Right lobe of liver (tissue), 6 donors: ENCODE measurements at places on chromosomes 7 and 10. TPM values are rescaled to one million over a fixed set of nuclear protein-coding genes. Genes with fewer than 3 reads are reported as not detected.

GRID2IP gene
- not detected for total RNA-seq

EXOSC1 gene
- total RNA-seq: 19.1 TPM

DNA sequence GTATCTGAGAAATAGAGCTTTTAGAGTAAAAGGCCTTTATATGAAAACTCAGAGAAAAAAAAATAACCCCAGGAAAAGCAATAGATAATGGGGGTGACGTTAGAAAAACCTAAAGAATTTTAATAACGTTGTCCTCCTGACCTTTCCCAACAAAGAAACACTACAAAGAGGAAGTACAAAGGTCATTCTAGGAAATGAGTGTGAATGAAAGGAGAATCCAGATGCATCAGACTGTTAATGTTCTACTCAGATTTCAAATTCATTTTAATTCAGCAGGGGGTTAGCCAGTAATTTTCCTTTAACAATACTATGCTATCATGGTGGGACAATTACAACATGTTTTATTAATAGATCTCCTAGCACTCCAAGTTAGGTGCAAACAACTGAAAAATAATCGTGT lies 73.8 kb upstream of the CDK1 start:
- H3K36me3 ChIP-seq: no peaks in the 10 kb centered on the region
- H3K27ac ChIP-seq: no peak overlapping the region
- no peaks in the 10 kb centered on the region for H3K27me3 ChIP-seq
- no peak overlapping the region for H3K4me3 ChIP-seq

- H3K4me1 ChIP-seq: no peaks in the 10 kb centered on the region
- H3K36me3 ChIP-seq: no peaks in the 10 kb centered on the region
- no peaks in the 10 kb centered on the region for H3K27me3 ChIP-seq
- no peak overlapping the region for H3K27ac ChIP-seq
- DNase-seq: no peak
Observed at GRCh38 chr7:69109246-69109645, 489.0 kb upstream of the AUTS2 start.

CABCOCO1 gene
- not detected for total RNA-seq

PLXNA4 gene
- total RNA-seq: 0.17 TPM

GRCh38 chr7:134747326-134747725 lies 32.1 kb upstream of the CALD1 start:
- H3K4me1 ChIP-seq: no peaks in the 10 kb centered on the region
- H3K27me3 ChIP-seq: no peaks in the 10 kb centered on the region
- DNase-seq: no peak
- no peaks in the 10 kb centered on the region for H3K36me3 ChIP-seq

GRCh38 chr10:92091965-92092364 lies 168.4 kb downstream of the BTAF1 start:
- no peak overlapping the region for H3K27ac ChIP-seq
- no peak overlapping the region for H3K4me3 ChIP-seq
- H3K27me3 ChIP-seq: no peaks in the 10 kb centered on the region
- no peak for DNase-seq
- H3K4me1 ChIP-seq: no peaks in the 10 kb centered on the region

DNA sequence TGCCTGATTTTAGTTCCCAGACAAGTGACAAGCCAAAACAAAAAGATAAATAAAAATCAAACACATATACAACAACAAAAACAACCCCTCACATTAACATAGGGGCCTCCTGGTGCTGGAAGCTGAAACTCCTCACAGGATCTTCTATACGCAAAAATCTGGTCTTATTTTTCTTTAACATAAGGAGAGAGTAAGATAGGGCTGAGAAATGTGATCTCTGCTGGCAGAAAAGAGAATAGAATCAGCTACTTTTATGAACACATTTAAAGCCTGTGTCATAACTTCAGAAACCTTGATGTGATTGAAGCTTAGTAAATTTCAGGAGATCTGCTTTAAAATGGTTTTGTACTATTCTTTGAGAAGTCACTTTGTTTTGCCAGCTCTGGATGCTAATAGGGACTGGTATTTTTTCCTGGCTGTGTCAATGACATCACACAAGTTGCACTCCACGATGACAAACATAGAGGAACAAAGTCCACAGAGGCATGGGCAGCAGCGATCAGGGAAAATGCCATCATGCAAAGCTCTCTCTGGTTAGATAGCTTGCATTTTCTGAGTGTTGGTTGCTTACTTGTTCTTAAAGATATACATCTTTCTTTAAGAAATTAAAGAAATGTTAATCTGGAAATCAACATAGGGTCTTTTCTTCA lies 176.6 kb upstream of the SP4 start:
- no peaks in the 10 kb centered on the region for H3K4me1 ChIP-seq
- no peak for DNase-seq
- no peak overlapping the region for H3K27ac ChIP-seq
- H3K4me3 ChIP-seq: no peak overlapping the region
- no peaks in the 10 kb centered on the region for H3K36me3 ChIP-seq

ARHGEF35 gene
- 6.8 TPM for total RNA-seq

MYO1G gene
- 1.3 TPM for total RNA-seq

DPYSL4 gene
- total RNA-seq: 0.24 TPM

GRCh38 chr7:98200364-98200763 lies 10.9 kb upstream of the BHLHA15 start:
- no peak for DNase-seq
- H3K27me3 ChIP-seq: no peaks in the 10 kb centered on the region
- no peak overlapping the region for H3K27ac ChIP-seq
- H3K36me3 ChIP-seq: peaks cover 4% of the 10 kb centered on the region

GRCh38 chr10:132036153-132036886 lies 29.4 kb upstream of the JAKMIP3 start:
- H3K27ac ChIP-seq: no peak overlapping the region
- H3K36me3 ChIP-seq: no peaks in the 10 kb centered on the region
- no peaks in the 10 kb centered on the region for H3K27me3 ChIP-seq
- no peak for DNase-seq

DNA sequence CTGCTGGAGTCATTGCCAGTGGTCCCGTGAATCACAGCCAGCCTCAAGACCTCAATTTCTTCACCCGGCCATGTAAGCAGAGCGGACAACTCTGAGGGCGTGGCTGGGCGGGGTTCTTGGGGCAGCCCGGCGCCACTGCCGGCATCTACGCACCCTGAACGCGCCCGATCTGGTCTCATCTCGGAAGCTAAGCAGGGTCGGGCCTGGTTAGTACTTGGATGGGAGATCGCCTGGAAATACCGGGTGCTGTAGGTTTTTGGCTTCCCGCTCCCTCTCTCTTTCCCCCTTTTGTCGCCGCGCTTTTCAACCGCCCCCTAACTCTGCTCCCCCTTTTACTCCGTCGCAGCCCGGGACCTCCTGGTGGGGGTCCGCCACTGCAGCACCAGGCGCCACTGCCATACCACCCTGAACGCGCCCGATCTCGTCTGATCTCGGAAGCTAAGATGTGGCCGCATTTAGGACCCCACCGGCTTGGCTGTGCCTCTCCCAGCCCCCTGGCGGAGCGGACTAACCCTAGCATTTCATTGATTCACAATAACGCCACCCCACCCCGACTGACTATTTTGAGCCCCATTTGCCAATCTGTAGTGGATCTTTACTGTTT lies 25.3 kb downstream of the GARIN1A start:
- no peak overlapping the region for H3K27ac ChIP-seq
- H3K4me1 ChIP-seq: no peaks in the 10 kb centered on the region
- H3K27me3 ChIP-seq: peaks cover 4% of the 10 kb centered on the region
- DNase-seq: peak; percentile 35
- H3K36me3 ChIP-seq: no peaks in the 10 kb centered on the region
- H3K4me3 ChIP-seq: peak overlapping the region; percentile 12

DNA sequence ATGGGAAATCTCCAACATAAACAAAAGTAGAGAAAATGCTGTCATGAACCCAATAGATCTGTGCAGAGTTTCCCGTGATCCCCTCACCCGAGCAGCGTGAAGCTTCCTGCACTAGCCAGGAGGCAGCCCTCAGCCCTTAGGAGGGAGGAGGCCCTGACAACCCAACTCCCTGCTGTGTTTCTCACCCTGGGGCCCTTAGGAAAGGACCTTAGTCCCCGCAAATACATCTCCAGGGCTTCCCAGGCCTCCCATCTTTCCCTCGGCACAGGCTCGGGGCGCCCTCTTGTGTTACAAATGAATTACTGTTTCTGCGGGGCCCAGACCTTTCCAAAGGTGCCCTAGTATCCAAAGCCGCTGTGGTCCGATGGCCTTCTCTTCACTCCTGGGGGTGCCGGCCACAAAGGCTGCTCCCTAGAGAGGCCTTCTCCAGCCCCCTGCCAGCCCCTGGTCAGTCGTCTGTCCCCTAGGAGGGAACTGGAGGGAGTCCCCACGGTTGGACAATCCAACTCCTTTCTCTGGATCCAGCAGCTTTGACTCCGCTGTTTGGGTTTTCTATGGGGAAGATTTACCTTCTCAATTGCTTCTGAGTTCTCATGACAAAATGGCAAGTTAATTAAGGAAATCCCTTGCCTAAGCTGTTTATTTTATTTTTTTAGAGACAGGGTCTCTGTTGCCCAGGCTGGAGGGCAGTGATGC lies 49.9 kb upstream of the SH2B2 start:
- peak; percentile 53 for DNase-seq
- H3K27me3 ChIP-seq: no peaks in the 10 kb centered on the region
- peaks cover 33% of the 10 kb centered on the region for H3K4me1 ChIP-seq
- no peak overlapping the region for H3K27ac ChIP-seq

- H3K4me1 ChIP-seq: no peaks in the 10 kb centered on the region
- no peak overlapping the region for H3K27ac ChIP-seq
- H3K27me3 ChIP-seq: no peaks in the 10 kb centered on the region
- no peaks in the 10 kb centered on the region for H3K36me3 ChIP-seq
Observed at GRCh38 chr7:41640487-41640886, 62.4 kb downstream of the INHBA start.

DENND11 gene
- 25.1 TPM for total RNA-seq

DNA sequence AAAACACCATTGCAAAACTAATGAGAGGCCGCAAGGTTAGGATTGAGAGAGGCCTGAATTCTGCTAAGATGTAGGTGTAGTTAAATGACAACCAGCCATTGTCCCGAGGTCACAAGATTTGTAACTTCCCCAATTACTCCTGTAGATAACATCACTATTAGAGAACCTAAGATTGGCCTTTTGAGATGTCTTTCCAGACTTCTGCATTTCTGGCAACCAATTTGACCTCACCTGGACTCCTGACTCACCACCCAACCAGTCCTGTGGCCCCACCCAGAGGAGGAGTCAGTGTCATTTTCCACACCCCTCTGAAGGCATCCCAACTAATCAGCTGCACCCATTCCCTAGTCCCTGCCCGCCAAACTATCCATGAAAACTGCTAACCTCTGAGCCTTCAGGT lies 115.7 kb downstream of the PRKAG2 start:
- DNase-seq: no peak
- H3K27me3 ChIP-seq: no peaks in the 10 kb centered on the region
- H3K36me3 ChIP-seq: no peaks in the 10 kb centered on the region
- no peaks in the 10 kb centered on the region for H3K4me1 ChIP-seq

DNA sequence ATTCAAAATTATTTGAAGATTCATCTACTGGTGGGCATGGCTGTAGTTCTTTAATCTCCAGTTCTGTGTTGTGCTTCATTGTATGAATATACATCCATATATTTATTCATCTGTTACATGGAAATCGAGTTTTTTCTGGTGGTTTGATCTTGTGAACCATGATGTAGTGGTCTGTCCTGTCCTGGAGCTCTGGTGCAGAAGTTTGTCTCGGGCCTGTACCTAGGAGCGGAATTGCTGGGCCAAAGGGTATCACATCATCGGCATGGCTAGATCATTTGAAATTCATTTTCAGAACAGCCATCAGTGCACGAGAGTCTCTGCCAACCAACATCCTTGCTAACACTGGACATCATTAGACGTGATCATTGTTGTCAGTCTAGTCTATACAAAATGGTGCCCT lies 107.0 kb downstream of the ELFN1 start:
- no peaks in the 10 kb centered on the region for H3K27me3 ChIP-seq
- no peaks in the 10 kb centered on the region for H3K4me1 ChIP-seq

- H3K27me3 ChIP-seq: no peaks in the 10 kb centered on the region
- H3K4me1 ChIP-seq: peaks cover 2% of the 10 kb centered on the region
- no peaks in the 10 kb centered on the region for H3K36me3 ChIP-seq
Observed at GRCh38 chr7:37032258-37032601, 307.9 kb upstream of the AOAH start.

DNA sequence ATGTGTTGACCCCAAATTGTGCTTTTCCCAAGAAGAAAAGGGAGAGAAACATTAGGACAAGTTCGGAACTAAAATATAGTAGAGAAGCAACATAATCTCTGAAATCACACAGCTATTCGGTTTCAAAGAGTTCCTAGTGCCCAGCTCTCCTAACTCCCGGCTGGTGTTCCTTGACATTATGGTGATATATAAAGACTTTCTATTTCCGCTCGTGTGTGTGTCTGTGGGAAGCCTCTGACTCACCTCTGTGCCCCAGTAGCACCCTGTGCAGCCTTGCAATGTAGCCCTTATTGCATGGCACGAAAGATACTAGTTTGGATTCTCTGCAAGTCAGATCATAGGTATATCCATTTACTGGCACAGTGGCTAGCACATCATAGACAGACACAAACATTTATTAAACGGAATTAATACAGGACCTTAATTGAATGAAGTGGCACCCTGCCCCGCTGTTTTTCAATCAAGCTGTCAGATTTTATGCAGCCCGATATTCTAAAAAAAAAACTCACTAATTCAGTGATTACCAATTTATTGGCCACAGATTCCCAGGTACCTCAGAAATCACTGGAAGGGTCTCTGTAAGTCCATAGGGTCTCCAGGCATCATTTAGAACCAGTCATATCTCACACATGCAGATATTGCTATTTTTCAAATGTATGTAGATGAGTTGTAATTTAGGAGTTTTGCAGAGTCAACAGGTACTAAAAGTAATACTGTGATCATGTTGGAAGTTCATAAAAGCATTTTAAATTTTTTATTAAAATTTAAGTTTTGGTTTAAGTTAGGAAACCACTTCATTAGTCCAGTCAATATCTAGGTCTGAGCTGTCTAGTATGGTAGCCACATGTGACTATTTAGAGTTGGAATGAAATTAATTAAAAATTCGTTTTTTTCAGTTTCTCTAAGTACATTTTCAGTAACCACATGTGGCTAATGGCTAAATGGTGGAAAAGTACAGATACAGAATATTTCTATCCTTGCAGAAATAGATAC lies 43.3 kb downstream of the SFTPD start:
- DNase-seq: peak; percentile 19
- no peaks in the 10 kb centered on the region for H3K36me3 ChIP-seq
- peak overlapping the region; percentile 62 for H3K4me3 ChIP-seq
- no peaks in the 10 kb centered on the region for H3K27me3 ChIP-seq
- H3K27ac ChIP-seq: peak overlapping the region; percentile 65

CC2D2B gene
- 0.10 TPM for total RNA-seq

CEP41 gene
- total RNA-seq: 2.6 TPM

GARIN1A gene
- total RNA-seq: 0.51 TPM

GRCh38 chr7:65975814-65976445 lies 6.1 kb downstream of the GUSB start:
- no peak overlapping the region for H3K4me3 ChIP-seq
- H3K27me3 ChIP-seq: no peaks in the 10 kb centered on the region
- no peaks in the 10 kb centered on the region for H3K4me1 ChIP-seq

IRF5 gene
- total RNA-seq: 4.6 TPM

DNA sequence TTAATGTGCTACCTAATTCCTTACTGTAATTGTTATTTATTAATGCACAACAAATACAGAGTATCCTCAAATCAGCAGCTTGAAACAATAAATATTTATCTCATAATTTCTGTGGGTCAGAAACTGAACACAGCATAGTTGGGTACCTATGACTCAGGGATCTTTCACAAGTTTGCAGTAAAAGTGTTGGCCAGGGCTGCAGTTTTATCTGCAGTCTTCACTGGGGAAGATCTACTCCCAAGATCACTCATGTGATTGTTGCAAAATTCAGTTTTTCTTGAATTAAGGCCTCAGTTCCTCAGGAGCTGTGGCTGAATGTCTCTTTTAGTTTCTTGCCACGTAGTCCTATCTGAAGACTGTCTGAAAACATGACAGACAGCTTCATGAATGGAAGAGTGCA lies 237.8 kb downstream of the ZWINT start:
- no peaks in the 10 kb centered on the region for H3K36me3 ChIP-seq
- H3K27ac ChIP-seq: no peak overlapping the region
- no peak overlapping the region for H3K4me3 ChIP-seq
- no peaks in the 10 kb centered on the region for H3K27me3 ChIP-seq

CUL1 gene
- 46.3 TPM for total RNA-seq

UTF1 gene
- not detected for total RNA-seq

GDF2 gene
- 8.0 TPM for total RNA-seq
